Activated T-cell treated with anti-CD3 and anti-CD28 coated beads for 24 hours (primary cell): ENCODE measurements at places on chromosomes 6 and 20.

DNA sequence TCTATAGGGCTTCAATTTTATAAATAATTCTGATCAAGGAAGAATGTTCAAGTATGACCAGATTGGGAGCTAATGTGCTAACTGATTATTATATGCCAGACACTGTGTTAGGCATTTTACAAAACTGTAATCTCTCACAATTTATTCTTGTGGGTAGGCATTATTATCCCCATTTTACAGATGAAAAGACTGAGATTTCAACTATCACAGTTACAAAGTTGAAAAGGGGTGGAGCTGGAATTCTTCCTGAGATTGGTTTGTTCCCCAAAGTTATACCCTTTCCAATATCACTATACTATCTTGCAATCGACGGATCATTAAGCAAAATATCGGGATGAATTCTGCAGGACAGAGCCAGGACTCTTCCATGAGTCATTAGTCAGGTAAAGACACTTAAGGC, 57.1 kb downstream of the TPD52L1 start:
- no peak for DNase-seq

DNA sequence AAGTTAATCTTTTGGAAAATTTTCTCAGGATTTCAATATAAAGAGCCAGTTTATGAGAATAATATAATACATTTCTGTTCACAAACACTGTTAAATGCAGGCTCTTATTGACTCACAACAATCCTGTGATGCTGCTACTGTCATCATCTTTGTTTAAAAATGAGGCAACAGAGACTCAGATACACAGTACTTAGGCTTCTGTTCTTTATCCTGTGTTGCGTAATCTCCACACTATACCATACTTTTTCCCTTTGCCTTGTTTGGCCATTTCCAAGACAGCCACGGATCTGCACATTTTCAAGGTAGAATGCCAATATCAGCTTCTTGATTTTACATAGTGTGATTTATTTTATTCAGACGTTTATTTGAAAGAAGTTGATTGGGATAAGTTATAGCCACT, 699.0 kb upstream of the CITED2 start:
- DNase-seq = no peak

GRCh38 chr6:56268266-56268665, 20.9 kb upstream of the COL21A1 start:
- no peak for DNase-seq

DNA sequence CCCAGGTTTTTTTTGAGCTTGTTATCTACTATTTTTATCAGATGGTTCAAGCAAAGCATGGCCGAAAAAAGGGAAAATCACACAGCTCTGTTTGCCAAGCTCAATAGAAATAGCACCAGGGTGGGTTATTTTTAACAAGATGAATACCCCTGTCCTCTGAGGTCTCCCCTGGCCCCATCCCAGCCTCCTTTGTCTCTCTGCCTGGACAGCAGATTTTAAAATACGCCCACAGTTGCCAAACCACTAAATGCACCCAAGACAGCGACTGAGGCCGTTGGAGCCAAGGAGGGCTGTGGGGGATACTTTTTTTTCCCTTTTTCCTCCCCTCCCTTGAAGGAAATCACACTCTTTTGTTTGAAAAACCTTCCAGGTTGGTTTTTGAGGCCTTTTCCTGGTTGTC, 106.6 kb downstream of the VEGFA start:
- DNase-seq = no peak

- DNase-seq = peak; percentile 22
Observed at GRCh38 chr6:6654599-6655575, 66.4 kb downstream of the LY86 start.

DNA sequence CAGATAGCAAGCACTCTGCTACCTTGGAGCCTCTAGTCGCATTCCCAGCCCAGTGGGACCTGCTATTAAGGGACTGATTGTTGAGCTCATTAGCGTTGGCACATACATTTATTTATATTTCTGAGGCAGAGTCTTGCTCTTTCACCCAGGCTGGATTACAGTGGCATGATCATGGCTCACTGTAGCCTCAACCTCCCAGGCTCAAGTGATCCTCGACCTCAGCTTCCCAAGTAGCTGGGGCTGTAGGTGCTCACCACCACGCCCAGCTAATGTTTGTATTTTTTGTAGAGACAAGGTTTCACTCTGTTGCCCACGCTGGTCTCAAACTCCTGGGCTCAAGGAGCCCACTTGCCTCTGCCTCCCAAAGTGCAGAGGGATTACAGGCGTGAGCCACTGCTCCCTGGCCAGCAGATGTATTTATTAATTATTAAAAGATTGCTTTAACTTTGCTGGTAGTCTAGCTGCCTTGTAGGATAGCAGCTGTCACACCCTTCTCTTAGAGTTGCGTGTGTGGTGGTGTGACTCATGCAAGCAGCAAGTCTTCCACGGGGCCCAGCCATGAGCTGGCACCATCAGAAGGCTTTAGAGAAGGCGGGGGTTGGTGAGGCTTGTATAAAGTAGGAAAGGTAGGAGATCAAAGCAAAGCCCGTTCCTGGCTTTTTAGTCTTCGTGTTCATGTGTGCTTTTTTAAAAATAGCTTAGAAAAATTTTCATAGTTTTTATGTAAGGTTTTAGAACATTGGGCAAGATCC, 16.5 kb downstream of the ACTR5 start:
- DNase-seq = peak; percentile 60
